ENCODE measurements at places on chromosomes 3 and 15. TPM values are rescaled to one million over a fixed set of nuclear protein-coding genes. Genes with fewer than 3 reads are reported as not detected.

The POTEB3 gene
- total RNA-seq = not detected

The DNAH12 gene
- under 0.01 TPM for total RNA-seq

The ASB14 gene
- total RNA-seq = not detected

The TGM5 gene
- total RNA-seq = not detected

The LOXL1 gene
- total RNA-seq = 0.68 TPM

The TTBK2 gene
- total RNA-seq = 14.3 TPM

The LSMEM2 gene
- not detected for total RNA-seq
